ENCODE measurements at places on chromosomes 11 and 22. TPM values are rescaled to one million over a fixed set of nuclear protein-coding genes. Genes with fewer than 3 reads are reported as not detected.

SCUBE1 gene
- 0.55 TPM for total RNA-seq

CNGA4 gene
- not detected for total RNA-seq

TRIM48 gene
- not detected for total RNA-seq

DSCAML1 gene
- 0.07 TPM for total RNA-seq

MMP27 gene
- total RNA-seq, result not detected

TTC28 gene
- 10.3 TPM for total RNA-seq

NXPE2 gene
- 0.24 TPM for total RNA-seq

BATF2 gene
- 0.97 TPM for total RNA-seq

MS4A4E gene
- not detected for total RNA-seq

OVOL1 gene
- total RNA-seq, result not detected

CYB5R2 gene
- total RNA-seq, result 3.9 TPM

APOBEC3H gene
- total RNA-seq, result not detected

OR6A2 gene
- 0.20 TPM for total RNA-seq

C1QTNF5 gene
- total RNA-seq, result 16.0 TPM

UCP3 gene
- total RNA-seq, result 777 TPM

CCDC73 gene
- total RNA-seq, result not detected

E2F8 gene
- 0.39 TPM for total RNA-seq

SPA17 gene
- total RNA-seq, result 0.38 TPM

DERL3 gene
- total RNA-seq, result 1.4 TPM

OR8D4 gene
- total RNA-seq, result not detected

OR6X1 gene
- not detected for total RNA-seq

GRIA4 gene
- not detected for total RNA-seq

CRYBB3 gene
- not detected for total RNA-seq

OR2AG1 gene
- not detected for total RNA-seq

DENND5A gene
- 33.1 TPM for total RNA-seq

MYOD1 gene
- total RNA-seq, result 15.1 TPM

RCOR2 gene
- 0.31 TPM for total RNA-seq

CFAP68 gene
- total RNA-seq, result 10.4 TPM

TBX10 gene
- total RNA-seq, result not detected

OR8H2 gene
- not detected for total RNA-seq

INPPL1 gene
- total RNA-seq, result 108 TPM

LMO1 gene
- total RNA-seq, result 2.4 TPM

C11orf16 gene
- not detected for total RNA-seq

CCDC89 gene
- not detected for total RNA-seq

LRRC55 gene
- total RNA-seq, result not detected

CELSR1 gene
- total RNA-seq, result 0.27 TPM

ROBO4 gene
- total RNA-seq, result 11.1 TPM

C22orf15 gene
- not detected for total RNA-seq

KCNC1 gene
- total RNA-seq, result 0.20 TPM

SLC25A17 gene
- 12.2 TPM for total RNA-seq

MPPED2 gene
- total RNA-seq, result 4.4 TPM

ARHGAP20 gene
- 2.3 TPM for total RNA-seq

SPON1 gene
- 1.6 TPM for total RNA-seq

CCDC116 gene
- total RNA-seq, result 0.20 TPM

LDHAL6A gene
- total RNA-seq, result not detected

SLC22A25 gene
- not detected for total RNA-seq

IFITM10 gene
- 6.5 TPM for total RNA-seq

MS4A3 gene
- total RNA-seq, result not detected

DBX1 gene
- total RNA-seq, result not detected

KRTAP5-10 gene
- total RNA-seq, result not detected

All from gastrocnemius medialis (tissue), 4 donors.